ENCODE measurements at places on chromosomes 2 and 18. TPM values are rescaled to one million over a fixed set of nuclear protein-coding genes. Genes with fewer than 3 reads are reported as not detected.
A peak's percentile ranks its signal among the peaks of the same experiment; 100 is the strongest.

GRCh38 chr18:26804519-26804918, 61.0 kb downstream of the AQP4 start:
- DNase-seq, result no peak

DNA sequence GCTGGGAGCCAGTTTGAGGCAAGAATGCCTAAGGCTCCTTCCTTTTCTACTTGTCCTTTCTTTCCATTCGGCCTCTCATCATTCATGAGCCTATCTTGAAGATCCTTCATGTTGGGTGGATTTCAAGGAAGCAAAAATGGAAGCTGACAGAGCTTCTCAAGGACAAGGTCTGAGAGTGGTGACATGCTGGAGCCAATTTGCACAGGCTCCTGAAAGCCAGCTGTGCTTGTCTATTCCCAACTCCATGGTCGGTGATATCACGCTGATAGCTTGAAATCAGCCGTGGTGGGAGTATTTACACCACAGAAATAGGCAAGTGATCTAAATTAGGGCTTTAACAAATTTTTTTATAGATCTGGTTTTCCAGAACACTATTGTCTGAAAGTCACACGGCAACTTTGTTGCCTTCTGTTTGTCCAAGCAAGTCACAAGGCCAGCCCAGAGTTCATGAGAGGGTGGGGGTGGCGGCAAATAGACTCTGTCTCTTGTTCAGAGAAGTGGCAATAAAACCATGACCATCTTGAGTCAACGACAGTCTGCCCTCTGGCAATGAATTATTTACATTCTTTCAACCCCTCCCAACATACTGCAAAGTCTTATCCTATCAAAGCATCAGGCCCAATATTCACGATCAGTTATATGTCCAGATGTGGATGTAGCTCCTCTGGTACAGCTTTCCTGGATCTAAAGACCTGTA, 49.9 kb upstream of the SLC35F5 start:
- no peak for DNase-seq

- DNase-seq, result no peak
These were observed 105.1 kb downstream of the RDH14 start for GRCh38 chr2:18455236-18455862.

- DNase-seq, result no peak
These were observed 373.3 kb downstream of the IRS1 start for GRCh38 chr2:226426292-226426736.

- DNase-seq, result no peak
These were observed 3.3 kb downstream of the INPP5D start for GRCh38 chr2:233063269-233063975.

DNA sequence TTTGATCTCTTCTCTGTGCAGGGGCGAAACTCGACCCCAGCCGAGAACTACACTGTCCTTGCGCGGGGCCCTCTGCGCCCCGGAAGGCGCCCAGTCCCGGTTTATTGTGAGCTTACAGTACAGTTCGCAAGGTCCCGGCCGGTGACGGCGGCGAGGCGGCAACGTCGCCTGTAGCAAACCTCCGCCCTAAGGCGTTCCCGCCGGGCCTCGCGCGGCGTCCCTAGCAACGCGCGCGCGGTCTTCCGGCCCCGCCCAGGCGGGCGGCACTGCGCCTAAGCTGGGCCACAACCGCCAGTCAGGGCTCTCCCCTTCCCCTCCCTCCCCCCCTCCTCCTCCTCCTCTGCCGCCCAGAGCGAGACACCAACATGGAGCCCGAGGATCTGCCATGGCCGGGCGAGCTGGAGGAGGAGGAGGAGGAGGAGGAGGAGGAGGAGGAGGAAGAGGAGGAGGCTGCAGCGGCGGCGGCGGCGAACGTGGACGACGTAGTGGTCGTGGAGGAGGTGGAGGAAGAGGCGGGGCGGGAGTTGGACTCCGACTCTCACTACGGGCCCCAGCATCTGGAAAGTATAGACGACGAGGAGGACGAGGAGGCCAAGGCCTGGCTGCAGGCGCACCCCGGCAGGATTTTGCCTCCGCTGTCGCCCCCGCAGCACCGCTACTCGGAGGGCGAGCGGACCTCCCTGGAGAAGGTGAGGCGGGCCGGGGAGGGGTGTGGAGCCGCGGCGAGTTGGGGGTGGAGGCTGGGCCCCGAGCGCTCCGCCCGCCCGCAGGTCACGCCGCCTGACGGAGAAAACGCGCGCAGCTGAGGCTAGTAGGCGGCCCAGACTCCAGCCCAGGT, at the start of gene ALMS1:
Gene ALMS1, plus strand, starts transcription at position 333 of the 838 bp plus-strand sequence. Its CDS starts 33 bp downstream, at position 366.
- DNase-seq, result peak; percentile 65

DNA sequence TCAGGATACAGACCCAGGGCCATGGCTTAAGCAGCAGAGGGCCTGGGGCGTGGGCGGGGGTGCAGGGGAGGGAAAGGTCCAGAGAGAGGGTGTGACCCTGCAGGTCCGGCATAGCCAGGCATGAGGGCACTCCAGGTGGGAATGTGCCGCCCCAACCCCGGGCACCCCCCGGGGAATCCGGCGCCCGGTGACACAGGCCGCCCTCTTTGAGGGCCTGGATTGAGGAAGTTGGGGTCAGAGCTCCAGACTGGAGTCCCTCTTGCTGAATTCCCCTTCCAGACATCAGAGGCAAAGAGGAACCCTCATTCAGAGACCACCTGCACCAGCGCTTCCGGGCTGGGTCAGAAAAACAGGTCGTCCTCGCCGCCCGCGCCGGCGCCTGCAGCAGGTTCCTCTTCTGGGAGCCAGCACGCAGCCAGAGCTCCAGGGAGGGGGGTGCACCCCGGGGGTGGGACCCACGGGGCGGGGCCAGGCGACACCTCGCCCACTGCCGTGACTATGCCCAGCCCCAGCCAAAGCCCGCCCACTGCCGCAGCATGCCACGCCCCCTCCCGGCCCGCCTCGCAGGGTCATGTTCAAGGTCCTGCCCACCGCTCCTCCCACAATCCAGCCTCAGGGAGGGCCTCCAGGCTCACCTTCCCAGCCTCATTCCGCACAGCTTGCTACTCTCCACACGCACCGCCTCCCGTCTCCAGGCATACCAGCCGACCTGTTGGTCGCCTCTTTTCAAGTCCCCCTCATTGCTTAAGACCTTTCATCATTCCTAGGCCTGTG, 98.3 kb upstream of the ID2 start:
- peak; percentile 80 for DNase-seq

DNA sequence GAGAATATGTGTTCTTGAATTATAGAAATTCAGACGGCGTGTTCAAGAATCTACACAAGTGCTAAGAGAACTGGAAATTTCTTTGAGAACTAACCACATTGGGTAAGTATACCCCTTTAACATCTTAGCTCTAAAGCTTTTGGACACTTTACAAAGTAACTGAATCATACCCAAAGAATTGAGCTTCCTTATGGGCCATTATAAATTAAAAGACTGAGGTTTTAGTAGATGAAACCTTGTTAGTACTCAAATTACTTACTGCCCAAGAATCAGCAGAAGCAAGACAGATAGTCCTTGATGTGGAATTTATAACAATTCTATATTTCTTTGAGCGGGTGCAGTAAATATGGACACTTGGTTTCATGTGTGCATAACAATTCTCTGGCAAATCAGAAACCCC, 168.3 kb downstream of the PRPF40A start:
- DNase-seq, result no peak

DNA sequence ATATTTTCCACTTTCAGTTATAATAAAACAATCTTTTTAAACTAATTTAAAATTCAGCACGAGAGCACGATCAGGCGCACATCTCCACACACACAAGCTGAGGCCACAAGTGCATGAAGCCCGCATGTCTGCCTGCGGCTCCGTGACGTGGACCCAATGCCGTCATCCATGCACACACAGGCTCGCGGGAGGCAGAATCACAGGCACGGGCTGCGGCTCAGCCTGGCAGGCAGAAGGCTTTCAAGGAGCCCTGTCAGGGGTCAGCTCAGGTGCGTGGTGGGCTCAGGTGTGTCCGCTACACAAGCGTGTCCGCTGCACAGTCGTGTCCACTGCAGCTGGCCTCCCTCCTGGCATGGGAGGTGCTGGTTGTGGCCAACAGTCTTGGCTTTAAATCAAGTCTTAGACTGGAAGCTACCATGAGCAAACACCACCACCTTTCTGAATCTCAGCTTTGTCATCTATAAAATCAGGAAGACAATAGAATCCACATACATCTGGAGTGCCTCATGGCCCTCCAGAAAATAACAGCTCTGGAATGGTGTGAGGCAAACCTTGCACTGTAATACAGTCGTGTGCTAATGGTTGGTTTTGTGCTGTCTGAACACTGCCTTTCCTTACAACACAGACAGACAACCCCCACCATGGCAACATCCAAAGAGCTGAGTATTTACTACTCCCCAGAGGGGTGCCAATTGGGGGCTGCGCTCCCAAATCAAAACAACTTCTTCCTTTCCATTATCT, 210.1 kb downstream of the NDUFA10 start:
- DNase-seq, result no peak

Gene BIRC6
- total RNA-seq, result 149 TPM

- no peak for DNase-seq
These were observed 169.2 kb downstream of the LNPK start for GRCh38 chr2:175832866-175833265.

- no peak for DNase-seq
These were observed 22.2 kb upstream of the YWHAQ start for GRCh38 chr2:9652898-9653479.

Gene KANSL1L
- total RNA-seq, result 35.1 TPM

GRCh38 chr2:203461746-203462145, 73.4 kb downstream of the RAPH1 start:
- DNase-seq, result no peak

GRCh38 chr18:22409445-22409844, 8.3 kb downstream of the CTAGE1 start:
- no peak for DNase-seq

Gene MYCN
- 0.81 TPM for total RNA-seq

- no peak for DNase-seq
These were observed 458.6 kb upstream of the CDH2 start for GRCh38 chr18:28635530-28635929.

Gene KLHL14
- 1.3 TPM for total RNA-seq

Gene SRSF7
- total RNA-seq, result 141 TPM

Gene UGT1A4
- total RNA-seq, result not detected

Gene CLIP4
- 31.3 TPM for total RNA-seq

DNA sequence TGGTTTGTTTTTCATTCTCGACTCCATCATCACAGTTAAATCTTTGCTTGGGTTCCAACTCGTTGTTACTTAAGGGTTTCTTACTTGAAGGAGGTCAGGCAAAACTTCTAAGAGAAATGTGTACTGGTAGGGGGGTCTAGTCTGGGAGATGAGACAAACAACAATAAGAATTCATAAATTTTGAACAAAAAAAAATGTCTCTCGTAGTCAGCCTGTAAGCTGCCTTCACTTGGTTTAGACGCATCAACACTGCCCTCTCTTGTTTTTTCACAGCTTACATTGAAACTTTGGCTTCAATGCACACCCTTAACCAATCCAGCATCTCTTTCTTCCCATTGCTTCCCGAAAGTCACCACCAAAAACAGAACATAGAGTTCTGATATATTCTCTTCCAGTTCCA, 576.4 kb upstream of the PIK3C3 start:
- DNase-seq, result no peak

GRCh38 chr2:207148020-207148419, 17.7 kb downstream of the KLF7 start:
- no peak for DNase-seq
